ENCODE measurements at places on chromosomes 4 and X. TPM values are rescaled to one million over a fixed set of nuclear protein-coding genes. Genes with fewer than 3 reads are reported as not detected.

DDX53 gene
- total RNA-seq, result not detected

KANTR gene
- total RNA-seq, result 10.6 TPM

ARHGAP10 gene
- 18.4 TPM for total RNA-seq

TBC1D19 gene
- 17.7 TPM for total RNA-seq

ENPP6 gene
- total RNA-seq, result 0.13 TPM

TRAM1L1 gene
- total RNA-seq, result 5.2 TPM

REELD1 gene
- not detected for total RNA-seq

FAM149A gene
- 5.6 TPM for total RNA-seq

MAGED4B gene
- total RNA-seq, result 63.1 TPM

NPY5R gene
- not detected for total RNA-seq

THAP6 gene
- 6.9 TPM for total RNA-seq

GUCY1B1 gene
- 8.1 TPM for total RNA-seq

KLHL13 gene
- total RNA-seq, result 4.1 TPM

MAGEB17 gene
- 0.08 TPM for total RNA-seq

SPANXA1 gene
- total RNA-seq, result not detected

TMSB4X gene
- total RNA-seq, result 5,151 TPM

SPARCL1 gene
- total RNA-seq, result 1.0 TPM

DGKK gene
- not detected for total RNA-seq

GIMD1 gene
- total RNA-seq, result not detected

CSN1S1 gene
- not detected for total RNA-seq

HMGN5 gene
- 0.78 TPM for total RNA-seq

AKAP14 gene
- not detected for total RNA-seq

CENPVL1 gene
- total RNA-seq, result not detected

VCX2 gene
- total RNA-seq, result not detected

SPANXB1 gene
- not detected for total RNA-seq

ZDHHC15 gene
- total RNA-seq, result 0.48 TPM

AMOT gene
- 6.9 TPM for total RNA-seq

SLC16A2 gene
- total RNA-seq, result 11.8 TPM

INTU gene
- 2.6 TPM for total RNA-seq

GASK1B gene
- total RNA-seq, result 16.3 TPM

ARL9 gene
- total RNA-seq, result 0.52 TPM

SMARCA1 gene
- total RNA-seq, result 28.8 TPM

CNKSR2 gene
- 1.0 TPM for total RNA-seq

EREG gene
- 126 TPM for total RNA-seq

NPY2R gene
- total RNA-seq, result not detected

HELT gene
- total RNA-seq, result not detected

CDS1 gene
- total RNA-seq, result 0.56 TPM

LEF1 gene
- total RNA-seq, result 12.9 TPM

SPANXN4 gene
- total RNA-seq, result not detected

IBSP gene
- total RNA-seq, result not detected

FMR1NB gene
- total RNA-seq, result not detected

IQSEC2 gene
- total RNA-seq, result 18.8 TPM

CAMK2D gene
- 37.6 TPM for total RNA-seq

MXD4 gene
- 47.4 TPM for total RNA-seq

PCYT1B gene
- 1.1 TPM for total RNA-seq

PRDM8 gene
- total RNA-seq, result 11.9 TPM

RRH gene
- total RNA-seq, result 0.13 TPM

PDCL2 gene
- total RNA-seq, result not detected

F8 gene
- 12.6 TPM for total RNA-seq

SLC9A7 gene
- total RNA-seq, result 21.7 TPM

WDR13 gene
- total RNA-seq, result 216 TPM

STOX2 gene
- total RNA-seq, result 14.1 TPM

CXCR3 gene
- not detected for total RNA-seq

TRIM60 gene
- total RNA-seq, result not detected

ATOH1 gene
- total RNA-seq, result not detected

HSFX3 gene
- not detected for total RNA-seq

NPNT gene
- not detected for total RNA-seq

PPP1R2C gene
- not detected for total RNA-seq

PDGFRA gene
- total RNA-seq, result 159 TPM

All from epithelial cell of alveolus of lung (primary cell).